ENCODE measurements at places on chromosomes 2 and 18. TPM values are rescaled to one million over a fixed set of nuclear protein-coding genes. Genes with fewer than 3 reads are reported as not detected.
A peak's percentile ranks its signal among the peaks of the same experiment; 100 is the strongest.

NAT8 gene
- 1,820 TPM for polyA plus RNA-seq

GRCh38 chr2:184849516-184849915 is 251.2 kb downstream of the ZNF804A start:
- DNase-seq, result no peak

GRCh38 chr2:203763938-203764664 is 57.7 kb downstream of the CD28 start:
- no peak for DNase-seq

- DNase-seq, result no peak
Observed at GRCh38 chr2:41377837-41378236, 670.0 kb upstream of the PKDCC start.

- no peak for DNase-seq
Observed at GRCh38 chr2:185952100-185952499, 213.5 kb downstream of the FSIP2 start.

SP140 gene
- polyA plus RNA-seq, result 0.52 TPM

SERPINB4 gene
- polyA plus RNA-seq, result not detected

DNA sequence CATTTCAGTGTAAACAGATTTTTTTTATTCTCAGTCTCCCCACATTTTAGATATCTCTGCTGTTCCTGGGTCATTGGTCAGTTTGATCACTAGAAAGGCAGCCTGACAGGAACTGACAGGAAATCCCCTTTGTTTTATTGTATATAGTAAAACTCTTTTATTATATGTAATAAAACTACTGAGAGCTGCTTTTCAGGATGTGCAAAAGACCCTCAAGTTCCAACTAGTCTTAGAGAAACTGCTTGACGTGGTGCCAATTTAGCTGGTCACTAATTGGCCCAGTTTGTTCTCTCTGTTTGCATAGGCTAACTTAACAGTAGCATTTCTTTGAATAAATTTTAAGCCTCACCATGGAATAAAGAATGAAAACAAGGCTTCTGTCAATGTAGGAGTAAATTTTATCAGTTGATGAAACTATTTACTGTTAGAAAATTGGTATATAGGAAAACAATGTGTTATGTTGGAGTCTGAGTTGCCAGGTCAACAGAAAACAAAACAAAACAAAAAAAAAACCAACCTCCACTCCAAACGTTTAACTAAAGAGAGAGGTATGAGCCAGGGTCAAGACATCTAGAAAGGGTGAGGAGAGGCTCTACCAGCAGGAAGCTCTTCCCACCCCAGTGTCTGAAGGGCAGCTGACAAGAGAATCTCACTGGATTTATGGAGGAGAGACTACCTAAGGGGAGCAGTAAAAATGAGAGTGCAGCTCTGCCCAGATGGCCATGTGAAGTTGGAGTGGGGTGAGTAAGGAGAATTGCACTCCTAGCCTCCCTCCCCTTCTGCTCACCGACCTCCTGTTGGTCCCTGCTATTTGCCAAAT is 184.6 kb downstream of the ST6GAL2 start:
- peak; percentile 95 for DNase-seq

RGPD3 gene
- 0.41 TPM for polyA plus RNA-seq

ZSWIM2 gene
- polyA plus RNA-seq, result not detected

DNA sequence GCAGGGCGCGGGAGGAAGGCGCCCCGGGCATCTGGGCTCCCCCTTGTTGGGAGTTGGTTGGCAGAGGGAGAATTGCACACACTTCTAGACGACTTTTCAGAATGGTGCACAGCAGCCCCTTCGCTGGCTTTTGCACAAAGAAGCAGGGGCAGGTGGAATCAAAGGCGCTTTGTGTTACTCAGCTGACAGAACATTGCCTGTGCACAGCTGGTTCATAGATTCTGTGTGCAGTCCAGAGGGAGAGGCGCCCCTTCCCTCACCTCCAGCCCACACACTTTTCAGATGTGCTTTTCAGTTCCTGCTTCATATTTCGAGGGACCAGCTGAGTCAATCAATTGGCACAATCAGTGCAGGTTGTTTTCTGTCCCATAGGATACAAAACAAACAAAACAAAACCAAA is 348.4 kb upstream of the RAB12 start:
- no peak for DNase-seq

DNA sequence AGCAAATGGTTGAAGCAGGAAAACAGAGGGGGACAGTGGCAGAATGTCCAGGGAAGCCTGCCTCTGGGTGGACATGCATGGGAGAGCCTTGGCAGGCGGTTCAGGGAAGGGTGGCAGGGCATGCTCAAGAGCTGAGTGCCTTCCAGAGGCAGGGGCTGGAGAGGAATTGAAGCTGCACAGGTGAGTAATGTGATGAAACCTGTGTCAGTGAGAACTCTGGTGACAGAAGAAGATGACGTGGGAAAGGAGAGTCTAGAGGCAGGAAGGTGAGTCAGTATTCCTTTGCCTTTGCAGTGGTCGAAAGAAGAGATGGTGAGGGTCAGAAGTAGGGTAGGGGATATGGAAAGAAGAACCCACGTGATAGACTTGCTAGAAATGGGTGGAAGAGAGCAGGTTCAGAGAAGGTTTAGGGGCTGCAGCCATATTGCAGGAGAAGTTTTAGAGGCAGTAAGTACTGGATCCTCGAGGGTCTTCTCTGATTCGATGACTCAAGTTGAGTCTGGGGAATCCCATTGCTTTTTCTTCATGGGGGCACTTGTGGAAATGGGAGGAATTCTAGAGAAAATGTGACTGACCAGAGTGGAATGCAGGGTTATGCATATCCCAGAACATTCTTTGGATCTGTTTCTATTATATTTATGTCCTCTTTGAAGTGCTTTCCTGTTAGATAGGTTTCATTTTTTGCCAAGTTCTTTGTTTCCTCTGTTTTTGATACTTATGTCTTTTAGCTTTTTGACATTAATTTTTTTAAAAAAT is 37.4 kb downstream of the TMEM87B start:
- no peak for DNase-seq

DNA sequence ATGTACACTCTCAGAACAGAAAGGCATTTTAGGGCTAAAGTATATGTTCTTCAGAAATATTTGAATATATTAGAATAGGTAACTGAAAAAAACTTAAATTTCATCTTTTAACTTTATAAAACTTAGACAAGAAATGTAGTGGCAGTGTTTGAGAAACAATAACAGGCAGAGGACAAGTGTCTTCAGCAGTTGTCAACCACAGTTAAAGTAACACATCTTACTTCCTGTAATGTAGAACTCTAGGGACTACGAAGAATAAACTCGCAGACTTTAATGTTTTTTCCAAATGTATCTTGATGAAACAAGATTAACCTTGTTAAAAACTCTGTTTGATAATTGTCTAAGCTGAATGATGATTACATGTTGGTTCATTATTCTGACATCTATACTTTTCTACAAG is 50.7 kb downstream of the RMDN2 start:
- no peak for DNase-seq

MLPH gene
- polyA plus RNA-seq, result 4.6 TPM

STARD6 gene
- polyA plus RNA-seq, result not detected
